ENCODE measurements at places on chromosomes 2 and 18.

DNA sequence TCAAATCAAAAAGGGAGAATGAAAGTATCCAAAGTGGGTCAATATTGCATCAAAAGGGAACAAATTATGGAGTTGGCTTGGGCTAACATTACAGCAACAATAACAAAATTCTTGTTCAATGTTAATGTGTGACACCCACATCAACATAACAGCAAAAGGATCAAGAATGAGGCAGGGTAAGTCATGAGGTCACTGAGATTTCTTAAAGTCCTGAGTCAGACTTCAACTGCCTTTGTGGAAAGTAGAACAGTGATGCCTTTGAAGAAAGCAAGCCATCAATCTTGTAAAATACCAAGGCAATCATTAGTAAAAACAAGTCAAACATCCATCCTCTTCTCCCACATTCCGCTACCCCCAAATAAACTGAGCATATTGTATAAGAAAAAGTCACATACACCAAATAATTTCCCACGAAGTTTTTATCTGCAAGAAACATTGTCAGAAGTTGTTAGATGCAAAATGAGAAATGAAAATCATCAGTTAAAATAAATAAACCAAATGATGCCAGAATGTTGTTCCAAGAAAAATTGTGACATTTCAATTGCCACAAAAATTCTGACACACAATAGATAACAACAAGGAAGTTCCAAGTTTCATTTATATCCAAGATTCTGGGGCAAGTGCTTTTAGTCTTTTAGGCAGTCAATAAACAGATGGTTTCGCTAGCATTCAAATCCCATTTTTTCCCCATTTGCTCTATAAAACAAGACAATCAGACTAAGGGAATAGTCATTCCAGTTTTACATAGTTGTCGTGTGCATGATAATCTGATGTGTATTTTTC, 216.1 kb upstream of the SETBP1 start:
- DNase-seq: no peak

- DNase-seq: no peak
These were observed 7.5 kb upstream of the BCL11A start for GRCh38 chr2:60560734-60561644.

- no peak for DNase-seq
These were observed 36.0 kb upstream of the ASAP2 start for GRCh38 chr2:9170458-9171130.

- no peak for DNase-seq
These were observed 114.2 kb upstream of the SULT1C3 start for GRCh38 chr2:108125581-108125980.

- no peak for DNase-seq
These were observed 497 bp downstream of the COLEC12 start for GRCh38 chr18:499776-500631.

GRCh38 chr2:48525269-48525943, 4.5 kb upstream of the STON1 start:
- DNase-seq: no peak

GRCh38 chr2:154978710-154979109, 280.2 kb downstream of the KCNJ3 start:
- no peak for DNase-seq
